Hindlimb muscle (tissue), 1 donor: ENCODE measurements at places on chromosomes 6 and 20. TPM values are rescaled to one million over a fixed set of nuclear protein-coding genes. Genes with fewer than 3 reads are reported as not detected.

The AKAP12 gene
- polyA plus RNA-seq, result 90.6 TPM

The SLC52A3 gene
- 0.61 TPM for polyA plus RNA-seq

DNA sequence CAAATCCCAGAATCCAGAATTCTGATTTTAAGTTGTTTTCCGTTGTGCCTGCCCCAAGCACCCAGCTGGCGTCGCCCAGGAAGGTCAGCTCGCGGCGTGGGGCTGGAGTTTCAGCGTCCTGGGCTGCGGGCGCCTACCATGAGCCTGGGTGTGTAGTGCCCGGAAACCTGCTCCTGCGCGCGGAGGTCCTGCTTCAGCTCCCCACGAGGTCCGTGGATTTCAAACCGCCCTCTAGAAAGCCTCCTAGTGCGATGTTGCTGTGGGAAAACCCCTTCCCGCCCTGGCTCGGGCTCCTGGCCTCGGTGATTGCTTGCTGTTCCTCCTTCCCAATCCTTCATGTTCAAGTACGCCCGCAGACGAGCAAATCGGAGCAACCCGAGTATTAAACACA lies 51.3 kb upstream of the NRN1 start:
- no peak for DNase-seq

GRCh38 chr6:50850223-50851048 lies 31.8 kb downstream of the TFAP2B start:
- peak; percentile 23 for DNase-seq

The MUC21 gene
- polyA plus RNA-seq, result not detected

The PRR18 gene
- polyA plus RNA-seq, result 1.4 TPM

DNA sequence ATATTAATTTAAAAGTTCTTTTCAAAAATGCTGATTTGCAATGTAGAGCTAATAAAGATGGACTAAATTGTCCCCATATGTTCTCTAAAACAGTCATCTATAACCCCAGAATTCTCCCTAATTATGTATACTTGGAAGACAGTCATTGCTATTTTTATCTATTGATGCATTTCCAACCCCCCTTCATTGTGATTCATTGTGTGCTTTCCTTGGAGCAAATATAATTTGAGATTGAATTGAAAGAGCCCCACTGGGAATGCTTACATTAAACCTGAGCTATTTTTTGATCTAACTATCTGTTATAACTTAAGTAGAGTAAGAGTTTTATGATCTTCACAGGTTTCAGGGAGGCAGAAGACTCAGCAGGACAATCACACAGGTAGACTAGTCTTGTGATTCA lies 73.7 kb upstream of the PTCHD4 start:
- DNase-seq, result no peak

DNA sequence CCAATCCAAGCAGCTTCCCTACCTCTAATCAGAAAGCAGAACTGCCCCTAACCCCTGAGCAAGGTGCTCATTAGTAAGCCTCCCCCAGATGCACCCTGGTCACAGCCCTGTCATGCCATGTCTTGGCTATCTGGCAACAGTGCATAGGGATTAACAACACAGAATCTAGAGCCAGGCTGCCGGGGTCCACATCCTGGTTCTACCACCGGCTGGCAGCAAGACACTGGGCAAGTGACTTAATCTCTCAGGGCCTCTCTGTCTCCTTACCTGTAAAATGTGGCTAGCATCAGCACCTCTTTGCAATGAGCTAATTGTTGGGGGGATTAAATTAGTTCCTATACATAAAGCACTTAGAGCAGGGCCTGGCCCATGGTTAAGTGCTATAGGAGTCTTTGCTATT lies 68.1 kb downstream of the CPNE5 start:
- DNase-seq, result no peak

DNA sequence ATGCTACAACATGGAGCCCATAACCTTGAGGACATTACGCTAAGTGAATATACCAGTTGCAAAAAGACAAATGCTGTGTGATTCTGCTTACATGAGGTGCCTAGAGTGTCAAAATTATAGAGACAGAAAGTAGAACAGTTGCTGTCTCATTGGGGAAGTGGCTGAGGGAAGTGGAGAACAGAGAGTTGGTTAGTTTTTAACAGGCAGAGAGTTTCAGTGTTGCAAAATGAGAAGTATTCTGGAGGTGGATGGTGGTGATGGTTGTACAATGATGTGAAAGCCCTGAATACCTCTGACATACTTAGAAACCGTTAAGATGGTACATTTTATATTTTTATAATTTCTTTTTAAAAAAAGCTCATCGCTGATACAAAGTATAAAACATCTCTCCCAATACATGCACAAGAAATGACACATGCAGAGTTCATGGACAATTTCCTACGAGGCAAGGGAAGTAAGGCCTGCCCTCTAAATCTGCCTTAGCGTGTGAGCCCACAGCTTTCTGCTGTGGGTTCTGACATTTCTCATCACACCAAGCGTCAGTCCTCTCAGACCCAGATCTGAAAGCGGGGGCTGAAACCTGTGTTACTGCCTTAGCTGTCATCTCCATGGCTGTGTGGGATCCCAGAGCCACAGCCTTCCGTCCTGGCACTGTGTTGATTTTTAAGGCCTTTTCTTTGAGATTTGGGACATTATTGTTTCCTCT lies 126.0 kb downstream of the RNASET2 start:
- DNase-seq, result no peak

DNA sequence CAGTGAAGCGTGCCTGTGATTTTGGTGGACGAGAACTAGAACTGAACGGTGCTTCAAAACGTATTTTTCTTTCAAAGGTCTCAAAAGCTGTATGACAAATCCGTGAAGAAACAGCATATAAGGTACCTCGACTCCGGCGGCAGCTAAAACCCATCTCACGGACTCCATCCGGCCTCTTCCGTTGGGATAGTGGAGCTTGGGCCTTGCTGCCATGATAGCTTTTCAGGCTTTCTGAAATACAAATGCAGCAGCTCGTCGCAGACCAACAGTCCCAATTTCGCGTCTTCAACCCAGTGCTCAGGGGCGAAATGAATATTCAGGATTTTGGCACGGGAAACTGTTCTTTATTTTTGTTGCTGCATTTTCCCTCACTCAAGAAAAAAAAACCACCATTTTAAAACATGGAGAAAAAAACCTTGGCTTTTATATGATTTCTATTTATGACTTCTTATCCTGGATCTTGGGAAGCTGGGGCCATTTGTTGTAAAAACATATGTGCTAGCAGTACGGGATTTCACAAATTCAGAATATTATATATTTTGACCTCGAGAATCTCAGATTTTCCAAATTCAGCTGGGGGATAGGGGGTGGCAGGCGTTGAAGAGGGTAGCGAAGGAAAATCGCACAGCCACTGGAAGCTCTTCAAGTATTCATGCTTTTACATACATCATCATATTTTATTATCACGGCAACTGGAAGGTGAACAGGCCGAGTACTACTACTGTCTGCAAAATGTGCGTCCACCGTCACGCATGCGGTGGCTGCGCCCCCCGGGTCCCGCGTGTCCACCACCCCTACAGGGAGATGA lies 849 bp downstream of the GSTA4 start:
- DNase-seq, result peak; percentile 66

DNA sequence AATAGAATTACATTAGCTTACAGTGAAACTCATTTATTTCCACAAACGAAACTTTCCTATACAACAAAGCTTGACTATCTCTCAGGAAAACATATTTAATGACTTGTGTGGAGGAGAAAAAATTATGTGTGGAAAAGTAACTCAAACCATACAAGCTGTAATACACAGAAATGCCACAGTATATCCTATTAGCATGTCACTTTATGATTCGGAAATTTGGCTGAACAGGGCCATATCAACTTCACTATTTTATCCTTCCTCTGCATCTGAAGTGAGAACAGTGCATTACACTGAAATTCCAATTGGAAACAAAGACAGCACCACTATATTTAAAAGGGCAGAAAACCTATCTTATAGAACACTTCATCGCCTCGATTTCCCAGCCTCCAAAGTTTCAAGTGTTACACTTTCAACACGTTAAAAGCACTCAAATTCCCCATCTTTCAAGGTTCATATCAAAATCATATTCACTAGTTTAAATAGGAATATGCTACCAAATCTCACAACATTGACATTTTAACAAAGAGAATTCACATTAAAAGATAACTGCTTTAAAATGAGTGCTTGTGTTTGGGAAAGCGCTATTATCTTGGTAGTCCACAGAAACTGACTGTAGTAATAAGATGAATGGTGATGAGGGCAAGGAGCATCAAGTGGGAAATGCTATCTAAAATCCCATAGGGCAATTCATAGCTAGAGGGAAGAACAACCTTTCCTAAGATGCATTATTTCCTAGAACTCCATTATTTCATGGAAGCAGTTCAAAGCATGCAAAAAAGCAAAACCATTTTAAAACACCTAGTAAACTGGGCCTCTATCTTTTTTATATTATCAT lies 1.8 kb downstream of the REV3L start:
- peak; percentile 27 for DNase-seq
